ENCODE measurements at places on chromosomes 5 and 9. TPM values are rescaled to one million over a fixed set of nuclear protein-coding genes. Genes with fewer than 3 reads are reported as not detected.

DNA sequence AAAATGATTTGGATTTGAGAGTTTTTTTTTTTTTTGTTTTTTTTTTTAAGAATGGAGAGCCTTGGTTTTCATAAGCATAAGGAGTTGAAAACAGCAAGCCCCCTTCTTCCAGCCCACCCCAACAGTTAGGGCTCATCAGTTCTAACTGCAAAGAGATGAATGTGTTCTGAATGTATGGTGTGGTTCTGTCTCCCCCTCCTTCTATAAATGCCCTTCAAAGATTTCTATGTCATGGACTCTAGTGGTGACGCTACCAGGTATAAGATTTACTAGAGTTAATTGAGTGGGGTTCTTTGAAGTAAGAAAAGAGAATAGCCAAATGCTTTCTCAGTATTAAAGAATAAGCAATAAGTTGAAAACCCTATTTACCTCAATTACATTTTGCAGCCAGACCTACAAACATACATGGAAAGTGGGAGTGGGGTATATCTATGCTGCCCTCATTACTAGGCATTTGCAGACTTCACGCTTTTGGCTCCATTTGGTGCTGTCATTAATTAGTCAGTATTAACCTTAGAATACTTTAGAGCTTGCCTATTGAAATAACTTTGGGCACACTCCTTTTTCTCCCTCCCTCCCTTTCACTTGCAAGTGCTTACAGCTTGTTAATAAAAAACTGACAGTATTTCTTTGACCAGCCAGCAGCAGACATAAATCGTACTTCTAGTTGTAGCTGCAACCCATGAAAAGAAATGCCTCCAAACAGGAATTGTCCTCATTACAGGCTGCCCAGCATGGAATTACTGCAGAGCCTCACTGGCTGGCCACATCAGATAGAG lies 667.2 kb upstream of the ZNF608 start:
- no peak for DNase-seq

DNA sequence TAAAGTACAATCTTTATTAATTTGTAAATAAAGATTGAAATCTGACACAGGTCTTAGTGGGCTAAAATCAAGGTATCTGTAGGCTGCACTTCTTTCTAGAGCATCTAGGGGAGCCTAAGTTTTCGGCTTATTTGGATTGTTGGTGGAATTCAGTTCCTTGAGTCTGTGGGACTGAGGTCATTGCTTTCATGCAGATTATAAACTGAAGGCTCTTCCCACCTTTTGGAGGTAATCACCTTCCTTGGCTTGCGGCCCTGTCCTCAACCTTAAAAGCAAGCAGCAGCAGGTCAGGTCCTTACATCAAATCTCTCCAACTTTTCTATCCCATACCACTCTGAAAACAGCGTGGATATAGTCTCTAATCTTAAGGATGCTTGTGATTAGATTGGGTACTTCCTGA lies 25.9 kb downstream of the MAT2B start:
- no peak for DNase-seq

- DNase-seq, result no peak
Observed at GRCh38 chr9:74755999-74756398, 131.7 kb downstream of the TRPM6 start.

DNA sequence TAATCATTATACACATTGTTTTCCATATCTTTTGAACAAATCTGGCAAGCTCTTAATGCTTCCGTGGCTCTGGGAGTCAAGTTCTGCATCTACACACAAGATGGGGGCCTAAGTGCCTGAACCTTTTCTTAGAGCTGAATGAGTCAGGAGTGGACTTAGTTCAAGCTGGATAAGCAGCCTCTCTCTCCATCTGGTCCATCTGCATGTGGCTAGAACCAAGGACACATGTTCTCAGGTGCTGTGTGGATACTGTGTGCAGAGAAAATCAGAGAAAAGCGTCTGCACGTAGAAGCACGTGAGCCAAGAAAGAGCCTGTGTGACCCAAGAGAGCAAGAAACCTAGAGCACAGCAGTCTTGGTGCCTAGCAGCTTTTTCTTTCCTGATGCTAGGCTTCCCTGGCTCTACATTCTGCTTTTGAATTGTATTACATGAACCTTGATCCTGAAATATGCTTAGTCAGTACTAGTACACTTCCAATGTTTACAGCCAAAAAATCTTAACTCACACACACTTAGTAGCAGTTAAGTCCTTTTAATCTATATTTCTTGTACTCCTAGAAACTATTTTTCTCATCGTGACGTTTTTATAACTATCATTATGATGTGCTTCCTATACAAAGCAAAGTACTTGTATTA lies 1798.9 kb downstream of the MAT2B start:
- DNase-seq, result no peak

GRCh38 chr5:152147286-152147685 lies 222.6 kb upstream of the GLRA1 start:
- DNase-seq, result no peak

- peak; percentile 68 for DNase-seq
Observed at GRCh38 chr5:138686668-138687067, 66.6 kb upstream of the CTNNA1 start.

- DNase-seq, result no peak
Observed at GRCh38 chr5:106307265-106307664, 1363.5 kb downstream of the EFNA5 start.

DNA sequence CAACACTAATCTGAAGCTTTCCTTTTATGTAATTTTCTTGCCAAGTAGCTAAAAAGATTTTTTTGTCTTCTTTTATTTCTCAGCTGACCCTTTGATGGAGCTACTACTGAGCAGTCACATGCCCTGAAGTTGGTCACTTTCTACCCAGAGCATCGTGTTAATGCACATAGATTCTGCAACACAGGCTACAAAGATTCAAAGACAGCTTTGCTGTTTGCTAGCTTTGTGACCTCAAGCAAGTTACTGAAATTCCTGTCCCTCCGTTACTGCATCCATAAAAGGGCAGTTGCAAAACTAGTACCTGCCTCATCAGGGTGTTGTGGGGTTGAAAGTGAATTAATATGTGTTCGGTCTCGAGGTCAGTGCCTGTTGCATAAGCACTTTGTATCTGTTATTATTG lies 179.9 kb downstream of the GAS1 start:
- peak; percentile 1 for DNase-seq

DNA sequence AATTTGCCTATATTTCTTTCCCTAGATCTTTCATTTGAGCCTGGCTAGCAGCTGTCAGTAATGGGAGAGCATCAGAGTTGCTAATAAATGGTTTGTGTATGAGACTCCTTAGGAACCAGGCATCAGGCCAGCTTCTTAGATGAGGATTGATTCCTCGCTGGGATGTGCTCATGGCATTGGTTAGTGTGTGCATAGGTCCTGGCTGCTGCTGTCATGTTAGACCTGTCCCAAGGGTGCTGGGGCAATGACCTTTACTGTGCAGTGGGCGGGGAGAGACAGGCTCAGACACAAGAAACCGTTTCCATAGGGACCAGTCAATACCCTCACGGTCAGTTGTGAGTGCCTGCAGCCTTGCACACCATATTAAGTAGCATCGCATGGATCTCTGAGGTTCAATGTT lies 112.3 kb upstream of the NR3C1 start:
- no peak for DNase-seq

DNA sequence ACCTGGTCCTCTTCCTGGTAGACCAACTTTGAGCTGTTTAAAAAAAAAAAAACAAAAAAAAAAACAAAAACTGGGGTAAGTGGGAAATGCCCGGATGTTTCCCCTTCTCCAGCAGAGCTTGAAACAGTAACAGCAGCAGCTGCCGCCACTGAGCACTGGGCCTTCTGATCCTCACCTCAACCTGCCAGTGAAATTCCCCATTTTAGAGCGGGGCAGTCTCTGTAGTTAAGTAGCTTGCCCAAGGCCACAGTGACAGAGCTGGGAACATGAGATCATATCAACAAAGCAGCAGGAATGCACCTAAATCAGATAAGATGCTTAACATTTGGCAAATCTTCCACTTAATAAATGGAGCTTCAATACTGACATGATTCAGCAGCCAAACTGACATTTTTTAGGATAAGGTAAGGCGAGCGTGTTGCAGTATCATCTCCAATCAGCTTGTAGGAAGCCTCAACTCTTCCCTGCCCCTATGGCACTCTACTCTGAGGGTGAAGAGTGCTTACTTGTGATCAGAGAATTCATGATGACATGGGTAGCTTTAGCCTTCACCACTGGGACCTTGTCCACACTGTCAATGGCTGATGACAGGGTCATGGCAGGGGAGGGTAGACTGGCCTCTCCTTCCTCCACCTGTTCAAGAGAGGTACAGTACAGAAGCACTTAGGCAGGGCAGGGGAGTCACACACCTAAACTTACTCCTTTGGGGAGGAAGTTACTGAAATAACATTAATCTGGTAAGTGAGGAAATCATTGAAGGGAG lies 9.3 kb downstream of the KIAA1191 start:
- DNase-seq, result no peak

DNA sequence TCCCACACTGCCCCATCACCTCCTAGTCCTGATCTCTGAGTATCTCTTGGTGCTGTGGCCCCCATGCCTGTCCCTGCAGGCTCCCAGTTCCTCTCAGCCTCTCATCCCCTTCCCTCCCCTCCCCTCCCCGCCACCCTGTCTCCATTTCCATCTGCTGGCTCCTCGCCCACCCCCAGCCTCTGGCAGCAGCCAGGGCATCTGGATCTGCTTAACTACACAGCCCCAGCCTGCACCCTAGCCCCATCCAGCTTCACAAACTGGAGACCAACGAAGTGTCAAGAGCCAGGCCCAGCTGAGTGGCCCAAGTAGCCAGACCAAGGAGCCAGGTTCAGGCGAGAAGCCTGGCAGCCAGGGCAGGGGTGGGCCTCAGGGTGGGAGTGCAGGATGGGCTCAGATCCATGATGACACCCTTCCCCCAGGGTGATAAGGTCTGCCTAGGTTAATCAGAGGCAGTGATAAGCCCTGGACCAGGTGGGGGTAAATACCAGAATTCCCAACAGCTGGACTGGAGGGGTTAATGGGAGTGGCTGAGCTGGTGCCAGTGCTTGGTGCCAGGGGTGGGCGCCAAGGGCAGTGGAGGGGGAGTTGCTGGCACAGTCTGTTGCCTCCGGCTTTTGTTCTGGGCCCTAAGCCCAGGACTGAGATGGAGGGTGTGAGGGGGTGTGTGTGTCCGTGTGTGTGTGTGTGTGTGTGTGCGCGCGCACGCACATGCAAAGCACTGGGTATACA lies 2.5 kb downstream of the IL11RA start:
- peak; percentile 39 for DNase-seq

DNA sequence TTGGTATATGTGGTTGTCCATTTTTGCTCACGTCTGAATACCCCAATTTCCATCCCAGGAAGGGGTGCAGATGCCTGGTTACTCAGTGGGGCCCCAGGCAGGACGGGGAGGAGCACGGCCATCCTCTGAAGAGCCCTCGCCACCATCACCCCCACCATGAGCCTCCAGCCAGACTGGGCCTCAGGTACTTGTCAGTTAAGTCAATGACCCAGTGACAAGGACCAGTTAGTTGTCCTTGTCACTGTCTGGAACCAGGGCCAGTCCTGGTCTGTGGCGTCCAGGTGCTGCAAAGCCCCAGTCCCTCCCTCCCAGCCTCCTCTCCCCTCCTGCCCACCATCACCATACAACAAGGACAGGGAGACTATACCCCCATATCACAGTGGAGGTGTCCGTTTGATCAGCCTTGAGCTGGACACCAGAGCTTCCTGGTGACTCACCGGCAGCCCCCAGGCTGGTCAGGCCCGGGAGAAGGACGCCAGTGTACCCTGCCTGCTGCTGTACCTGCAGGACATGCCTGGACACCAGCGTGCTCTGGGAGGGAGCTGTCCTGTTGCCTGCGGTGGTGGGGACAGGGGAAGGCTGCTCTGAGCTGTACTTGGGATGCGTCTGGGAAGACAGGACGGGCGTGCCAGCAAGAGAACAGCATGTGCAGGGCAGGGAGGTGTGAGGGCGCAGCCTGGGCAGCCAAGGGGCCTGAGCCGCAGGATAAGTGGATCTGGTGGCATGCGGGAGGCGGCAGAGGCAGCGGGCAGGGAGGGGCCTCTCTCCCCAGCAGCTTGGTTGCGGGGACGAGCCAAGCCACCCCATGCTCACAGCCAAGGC lies 32.6 kb upstream of the TTLL11 start:
- DNase-seq, result no peak

GRCh38 chr9:28650327-28650726 lies 1077.0 kb upstream of the C9orf72 start:
- no peak for DNase-seq

- DNase-seq, result peak; percentile 62
Observed at GRCh38 chr5:95846554-95847260, 24.2 kb upstream of the GLRX start.

DNA sequence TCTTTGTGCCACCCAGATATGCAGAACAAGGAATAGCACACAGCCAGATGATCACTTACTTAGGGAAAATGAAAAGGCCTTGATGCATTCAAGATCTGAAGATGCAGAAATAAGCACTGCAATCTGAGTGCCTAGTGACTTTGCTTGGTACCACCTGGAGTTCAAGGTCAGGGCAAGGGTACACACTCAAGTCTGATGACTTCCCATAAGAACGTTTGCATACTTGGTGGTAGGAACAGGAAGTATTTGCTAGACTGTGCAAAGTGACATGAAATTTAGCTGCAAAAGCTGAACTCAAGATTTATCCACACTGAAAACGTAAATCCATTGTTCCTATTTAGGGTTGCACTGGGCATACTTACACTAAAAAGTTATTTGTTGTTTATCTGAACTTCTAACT lies 177.1 kb downstream of the PIK3R1 start:
- DNase-seq, result no peak

DNA sequence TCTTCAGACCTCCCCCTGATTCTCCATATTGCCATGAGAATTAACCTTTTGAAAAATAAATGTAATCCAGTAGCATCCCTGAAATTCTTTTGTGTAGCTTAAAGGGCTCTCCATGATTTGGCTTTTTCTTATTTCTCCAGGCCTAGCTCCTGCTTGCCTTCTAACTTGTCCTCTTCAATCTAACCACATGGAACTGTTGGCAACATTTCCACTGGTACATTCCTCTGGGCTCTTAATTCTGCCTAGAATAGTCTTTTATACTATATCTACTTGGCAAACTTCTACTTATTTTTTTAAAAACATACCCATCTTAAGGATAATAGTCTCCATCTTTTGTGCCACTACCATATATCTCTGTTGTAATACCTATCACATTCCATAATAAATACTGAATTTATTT lies 54.1 kb downstream of the GNG10 start:
- no peak for DNase-seq

GRCh38 chr5:1997640-1998347 lies 115.1 kb upstream of the IRX4 start:
- no peak for DNase-seq

SLC6A18 gene
- not detected for total RNA-seq

TXNDC8 gene
- total RNA-seq, result not detected

PLPPR1 gene
- not detected for total RNA-seq

ZNG1C gene
- 21.0 TPM for total RNA-seq

ORM2 gene
- not detected for total RNA-seq

ADCY2 gene
- under 0.01 TPM for total RNA-seq

SLC6A7 gene
- total RNA-seq, result not detected

Data from RPMI7951 (cell line).